Iris pigment epithelial cell (primary cell): ENCODE measurements at places on chromosomes 1 and 21.

DNA sequence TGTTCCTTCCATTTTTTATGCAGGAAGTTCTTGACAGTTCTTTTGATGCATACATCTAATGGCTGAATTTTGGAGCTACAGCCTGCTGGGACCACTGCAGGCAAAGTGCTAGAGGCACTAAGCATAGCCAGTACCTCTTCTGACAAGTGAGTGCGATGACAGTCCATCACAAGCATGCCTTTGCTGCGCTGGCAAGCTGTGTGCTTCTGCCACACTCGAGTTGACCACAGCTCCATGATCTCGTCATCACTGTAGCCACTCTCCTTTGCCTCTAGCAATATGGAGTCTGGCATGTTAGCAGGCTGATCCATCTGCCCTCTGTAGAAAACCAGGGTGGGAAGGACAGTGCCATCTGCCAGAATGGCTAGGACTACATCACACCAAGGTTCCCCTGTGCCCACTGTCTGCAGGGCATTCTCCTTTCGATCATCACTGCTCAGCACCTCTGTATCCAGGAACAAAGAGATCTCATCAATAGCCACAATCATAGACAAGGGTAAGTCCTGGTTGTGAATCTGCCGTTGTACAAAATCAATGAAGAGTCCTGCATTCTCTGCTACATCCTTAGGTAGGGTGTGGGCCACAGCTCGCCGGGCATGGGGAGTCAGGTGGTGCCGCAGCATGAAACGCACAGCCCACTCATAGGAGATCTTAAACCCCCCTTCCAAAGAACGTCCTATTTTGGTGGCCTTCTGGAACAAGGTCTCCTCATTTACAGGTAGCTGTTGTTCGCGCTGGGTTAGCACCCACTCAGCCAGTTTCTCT, 6.0 kb downstream of the PSMB4 start:
- DNase-seq: no peak

GRCh38 chr1:87927391-87928280, 599.0 kb downstream of the LMO4 start:
- DNase-seq: no peak

DNA sequence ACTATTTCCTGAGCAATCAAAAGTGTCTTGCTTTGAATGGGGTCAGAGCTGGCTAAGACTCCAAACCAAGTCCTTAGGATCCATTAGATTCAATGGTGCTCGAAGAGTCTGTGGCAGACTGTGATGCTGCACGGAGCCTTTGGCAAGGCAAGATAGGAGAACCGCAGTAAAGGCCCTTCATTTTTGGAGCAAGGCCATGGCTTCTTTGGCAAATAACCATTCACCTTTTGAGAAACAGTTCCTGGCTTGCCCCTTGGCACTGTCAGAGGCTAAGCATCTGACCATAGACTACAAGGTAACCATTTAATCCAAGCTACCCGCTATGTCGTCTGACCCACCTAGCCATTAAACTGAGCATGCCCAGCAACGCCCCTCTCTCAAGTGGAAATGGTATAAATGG, 45.2 kb downstream of the EDN2 start:
- no peak for DNase-seq

DNA sequence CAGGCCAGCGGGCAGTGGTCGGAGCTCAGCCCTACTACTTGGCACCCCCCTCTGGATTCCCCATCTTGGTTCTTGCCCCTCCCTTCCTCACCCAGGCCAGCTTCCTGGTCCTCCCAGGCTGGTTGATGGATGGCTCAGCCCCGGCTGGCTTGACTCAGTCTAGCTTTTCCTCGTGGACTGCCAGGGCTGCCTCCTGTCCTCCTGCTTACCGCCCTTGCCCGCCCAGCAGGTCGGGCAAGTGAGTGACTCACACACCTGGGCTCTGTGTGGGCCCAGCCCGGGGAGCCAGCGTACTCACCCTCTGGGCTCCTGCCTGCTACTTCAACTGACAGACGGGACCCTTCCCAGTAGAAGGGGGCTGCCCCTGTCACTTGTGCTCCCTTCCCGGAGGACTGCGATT, 19.5 kb upstream of the ARHGEF10L start:
- no peak for DNase-seq
